ENCODE measurements at places on chromosomes 5 and 9. TPM values are rescaled to one million over a fixed set of nuclear protein-coding genes. Genes with fewer than 3 reads are reported as not detected.

Gene PCDHA7
- not detected for total RNA-seq

Gene RASEF
- not detected for total RNA-seq

Gene ABO
- total RNA-seq: not detected

Gene TTF1
- 20.9 TPM for total RNA-seq

Gene PCDHGA4
- 0.11 TPM for total RNA-seq

Gene DBH
- not detected for total RNA-seq

Gene C9orf72
- 29.9 TPM for total RNA-seq

Gene MAT2B
- 145 TPM for total RNA-seq

Gene NAA35
- 29.5 TPM for total RNA-seq

Gene CETN3
- total RNA-seq: 17.6 TPM

Gene GLRA1
- total RNA-seq: not detected

Gene DPYSL3
- total RNA-seq: not detected

Gene GTF2H2C
- 52.8 TPM for total RNA-seq
